ENCODE measurements at places on chromosomes 12 and 14. TPM values are rescaled to one million over a fixed set of nuclear protein-coding genes. Genes with fewer than 3 reads are reported as not detected.

Gene OVCH1
- total RNA-seq = 0.10 TPM

Gene SERPINA12
- not detected for total RNA-seq

Gene C12orf42
- 0.72 TPM for total RNA-seq

Gene CLEC9A
- total RNA-seq = 0.82 TPM

Gene CLSTN3
- total RNA-seq = 32.2 TPM

Gene FGF23
- total RNA-seq = 0.31 TPM

Gene LIN7A
- 4.3 TPM for total RNA-seq

Gene GALNT9
- 0.92 TPM for total RNA-seq

Gene KRT75
- total RNA-seq = 0.21 TPM

Gene NRXN3
- 2.9 TPM for total RNA-seq

Gene LBHD2
- total RNA-seq = not detected

Gene PPP4R4
- 0.82 TPM for total RNA-seq

Gene NPAS3
- 4.4 TPM for total RNA-seq

Gene LMNTD1
- not detected for total RNA-seq

Gene DGKA
- 50.5 TPM for total RNA-seq

Gene AKAP6
- total RNA-seq = 230 TPM

Gene ACOT4
- total RNA-seq = not detected

Gene PIANP
- total RNA-seq = 1.6 TPM

Gene B3GNT4
- total RNA-seq = 0.41 TPM

Gene ABCC9
- total RNA-seq = 121 TPM

Gene TGM1
- 29.0 TPM for total RNA-seq

Gene FCF1
- total RNA-seq = 28.4 TPM

Measured in tongue (tissue), 3 donors.